Neural progenitor cell (in vitro differentiated cells): ENCODE measurements at places on chromosomes 16 and 17. TPM values are rescaled to one million over a fixed set of nuclear protein-coding genes. Genes with fewer than 3 reads are reported as not detected.
A peak's percentile ranks its signal among the peaks of the same experiment; 100 is the strongest.

SARM1 gene
- 3.1 and 5.5 TPM in 2 replicates for total RNA-seq

GRCh38 chr17:42779304-42779935, 990 bp upstream of the WNK4 start:
- no peak overlapping the region for H3K27ac ChIP-seq
- peaks cover 39% of the 10 kb centered on the region for H3K27me3 ChIP-seq
- H3K36me3 ChIP-seq: no peaks in the 10 kb centered on the region
- no peak overlapping the region for H3K4me3 ChIP-seq
- no peak for DNase-seq

GRCh38 chr17:30520882-30521281, 43.7 kb downstream of the GOSR1 start:
- no peaks in the 10 kb centered on the region for H3K27me3 ChIP-seq
- no peak overlapping the region for H3K4me3 ChIP-seq
- H3K4me1 ChIP-seq: peaks cover 9% of the 10 kb centered on the region
- H3K27ac ChIP-seq: no peak overlapping the region
- DNase-seq: no peak
- H3K36me3 ChIP-seq: peaks cover 19% of the 10 kb centered on the region

DNA sequence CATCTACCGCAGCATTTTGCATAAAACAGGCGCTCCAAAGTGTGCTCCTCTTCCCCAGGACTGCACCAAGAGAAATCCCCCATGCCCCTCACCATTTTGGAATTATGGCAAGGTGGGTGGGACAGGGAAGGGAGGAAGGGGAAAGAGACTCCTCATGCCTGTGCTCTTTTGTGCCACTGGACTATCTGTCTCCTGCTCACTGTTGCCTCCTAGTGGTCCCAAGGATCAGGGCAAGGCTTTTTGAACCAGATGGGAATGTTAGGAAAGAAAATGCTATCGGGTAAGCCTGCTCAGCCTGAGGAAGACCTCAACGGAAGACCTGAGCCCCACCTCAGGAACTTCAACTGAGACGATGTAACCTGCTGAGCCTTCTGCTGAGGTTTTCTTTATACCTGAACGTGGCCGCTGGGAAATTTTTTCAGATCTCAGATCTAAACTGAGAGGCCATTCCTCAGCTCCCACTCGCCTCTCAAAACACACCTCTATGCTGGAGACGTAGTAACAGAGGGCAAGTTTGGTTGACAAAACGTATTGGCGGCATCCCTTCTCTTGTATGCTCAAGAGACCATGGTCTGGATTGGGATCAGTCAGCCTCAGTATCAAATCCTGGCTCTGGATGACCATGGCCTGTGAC, 58.3 kb downstream of the SPACA3 start:
- H3K27me3 ChIP-seq: peaks cover 9% of the 10 kb centered on the region
- H3K27ac ChIP-seq: no peak overlapping the region
- peaks cover 10% of the 10 kb centered on the region for H3K4me1 ChIP-seq
- no peak overlapping the region for H3K4me3 ChIP-seq
- H3K36me3 ChIP-seq: no peaks in the 10 kb centered on the region
- peak; percentile 72 for DNase-seq

GRCh38 chr16:63596716-63597115, 1525.1 kb downstream of the CDH11 start:
- H3K27me3 ChIP-seq: no peaks in the 10 kb centered on the region
- no peak overlapping the region for H3K4me3 ChIP-seq
- H3K4me1 ChIP-seq: no peaks in the 10 kb centered on the region

GRCh38 chr16:24944206-24944605, 71.0 kb downstream of the ARHGAP17 start:
- no peaks in the 10 kb centered on the region for H3K27me3 ChIP-seq
- peaks cover 4% of the 10 kb centered on the region for H3K36me3 ChIP-seq
- DNase-seq: no peak
- H3K27ac ChIP-seq: no peak overlapping the region
- H3K4me3 ChIP-seq: no peak overlapping the region
- no peaks in the 10 kb centered on the region for H3K4me1 ChIP-seq

DNA sequence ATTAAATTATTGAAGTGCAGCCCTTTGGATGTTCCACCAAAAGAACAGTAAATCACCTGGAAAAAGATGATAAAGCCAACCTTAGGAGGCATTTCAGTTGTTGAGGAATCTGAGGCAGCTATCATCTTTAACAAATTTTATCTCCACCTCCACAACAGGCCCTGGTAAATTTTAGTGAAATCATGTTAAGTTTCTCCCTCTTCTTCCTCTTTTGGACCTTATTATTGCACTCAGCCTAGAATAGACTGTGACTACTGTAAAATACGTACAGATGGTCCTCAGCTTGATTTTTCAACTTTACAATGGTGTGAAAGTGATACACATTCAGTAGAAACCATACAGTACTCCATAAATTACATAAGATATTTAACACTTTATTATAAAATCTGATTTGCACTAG, 90.3 kb downstream of the USP32 start:
- H3K36me3 ChIP-seq: no peaks in the 10 kb centered on the region
- no peak for DNase-seq
- no peak overlapping the region for H3K27ac ChIP-seq
- H3K4me1 ChIP-seq: peaks cover 12% of the 10 kb centered on the region
- no peak overlapping the region for H3K4me3 ChIP-seq
- H3K27me3 ChIP-seq: no peaks in the 10 kb centered on the region

- H3K4me3 ChIP-seq: no peak overlapping the region
- no peaks in the 10 kb centered on the region for H3K36me3 ChIP-seq
- H3K27me3 ChIP-seq: no peaks in the 10 kb centered on the region
- H3K4me1 ChIP-seq: no peaks in the 10 kb centered on the region
- no peak for DNase-seq
These were observed 11.6 kb downstream of the AQP8 start for GRCh38 chr16:25228372-25228771.
